ENCODE measurements at places on chromosomes 5 and 9. TPM values are rescaled to one million over a fixed set of nuclear protein-coding genes. Genes with fewer than 3 reads are reported as not detected.

GRCh38 chr9:82254646-82255367 is 266.2 kb downstream of the SPATA31D1 start:
- no peak for DNase-seq

DNA sequence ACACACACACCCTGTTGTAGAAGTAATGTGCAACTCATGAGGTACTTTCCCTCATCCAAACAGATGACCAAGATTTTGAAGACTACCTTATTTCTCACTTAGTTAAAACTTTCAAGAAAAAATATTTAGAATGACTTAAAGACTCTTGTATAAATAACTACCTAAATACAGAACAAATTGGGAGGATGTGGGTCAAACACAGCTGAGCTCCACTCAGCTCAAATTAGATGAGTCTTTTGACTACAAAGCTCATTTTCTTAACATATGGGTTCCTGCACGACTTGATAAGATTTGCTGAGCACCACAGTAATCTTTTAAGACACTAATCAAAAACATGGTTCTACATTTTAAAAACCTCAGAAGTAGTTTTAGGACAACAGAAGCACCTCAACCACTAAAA is 8.9 kb downstream of the MTX3 start:
- DNase-seq: no peak

DNA sequence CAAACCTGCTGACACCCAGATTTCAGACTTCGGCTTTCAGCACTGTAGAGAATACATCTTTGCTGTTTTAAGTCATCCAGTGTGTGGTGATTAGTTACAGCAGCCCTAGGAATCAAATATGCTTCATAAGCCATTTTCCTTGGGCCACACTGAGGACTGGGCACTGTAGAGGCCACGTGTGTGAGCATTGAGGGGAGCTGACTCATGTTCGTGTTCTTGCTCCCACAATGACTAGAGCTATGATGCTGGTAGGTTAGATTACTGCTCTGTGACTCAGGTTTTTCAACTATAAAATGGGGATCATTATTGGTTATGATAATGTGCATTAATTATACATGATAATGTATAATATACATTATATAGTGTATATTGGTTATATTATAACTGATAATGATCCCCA is 96.5 kb upstream of the PALM2AKAP2 start:
- no peak for DNase-seq

GRXCR2 gene
- total RNA-seq: not detected

DNA sequence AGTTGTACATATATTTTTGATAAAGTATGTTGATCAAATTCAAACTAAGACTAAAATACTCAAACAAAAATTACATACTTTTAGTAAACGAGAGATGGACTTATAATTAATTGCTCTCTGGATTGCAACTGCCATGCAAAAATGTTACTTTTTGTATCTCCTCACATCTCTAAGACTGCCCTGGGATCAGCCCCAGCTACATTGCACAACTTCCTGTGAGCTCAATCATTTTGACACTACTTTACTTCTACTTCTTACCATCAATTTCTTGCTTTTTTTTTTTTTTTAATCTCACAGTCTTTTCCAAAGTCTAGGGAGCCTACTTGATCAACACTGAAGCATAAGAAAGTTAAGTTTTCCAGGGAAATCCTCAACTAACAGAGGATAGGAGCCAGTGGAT is 506.0 kb upstream of the CDH10 start:
- DNase-seq: no peak

TRIM36 gene
- 1.0 TPM for total RNA-seq
